ENCODE measurements at places on chromosomes 6 and 20. TPM values are rescaled to one million over a fixed set of nuclear protein-coding genes. Genes with fewer than 3 reads are reported as not detected.

Gene BLTP3A
- 10.1 TPM for total RNA-seq

Gene TNF
- total RNA-seq = not detected

Gene EEF1A1
- total RNA-seq = 8,108 TPM

DNA sequence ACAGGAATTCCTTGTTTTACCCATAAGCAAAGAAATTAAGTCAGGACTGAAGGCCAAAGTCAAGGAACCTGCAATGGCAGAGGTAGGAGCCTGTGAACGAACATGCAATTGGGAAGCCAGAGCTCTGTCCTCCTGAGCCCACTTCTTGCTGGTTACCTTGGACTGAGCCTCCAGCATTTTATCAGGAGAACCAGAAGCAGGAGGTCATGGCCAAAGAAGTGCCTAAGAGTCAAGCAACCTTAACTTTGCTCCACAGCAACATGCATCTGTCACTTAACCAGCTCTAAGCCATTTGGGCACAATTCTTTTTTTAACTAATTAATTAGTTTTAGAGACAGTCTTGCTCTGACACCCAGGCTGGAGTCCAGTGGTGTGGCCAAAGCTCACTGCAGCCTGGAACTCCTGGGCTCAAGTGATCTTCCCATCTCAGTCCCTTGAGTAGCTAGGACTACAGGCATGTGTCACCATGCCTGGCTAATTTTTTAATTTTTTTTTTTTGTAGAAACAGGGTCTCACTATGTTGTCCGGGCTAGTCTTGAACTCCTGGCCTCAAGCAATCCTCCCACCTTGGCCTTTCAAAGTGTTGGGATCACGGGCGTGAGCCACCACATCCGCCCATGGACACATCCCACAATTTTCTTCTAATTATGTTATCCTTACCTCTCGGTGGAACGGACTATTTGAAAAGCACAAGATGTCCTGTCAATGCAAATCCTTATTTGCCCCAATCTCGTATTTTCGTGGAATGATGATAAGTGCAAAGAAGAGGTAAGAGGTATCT is 334.2 kb downstream of the CD83 start:
- no peak for DNase-seq
- no peak overlapping the region for H3K27ac ChIP-seq
- H3K4me3 ChIP-seq = no peak overlapping the region
- no peaks in the 10 kb centered on the region for H3K36me3 ChIP-seq
- H3K4me1 ChIP-seq = no peaks in the 10 kb centered on the region

DNA sequence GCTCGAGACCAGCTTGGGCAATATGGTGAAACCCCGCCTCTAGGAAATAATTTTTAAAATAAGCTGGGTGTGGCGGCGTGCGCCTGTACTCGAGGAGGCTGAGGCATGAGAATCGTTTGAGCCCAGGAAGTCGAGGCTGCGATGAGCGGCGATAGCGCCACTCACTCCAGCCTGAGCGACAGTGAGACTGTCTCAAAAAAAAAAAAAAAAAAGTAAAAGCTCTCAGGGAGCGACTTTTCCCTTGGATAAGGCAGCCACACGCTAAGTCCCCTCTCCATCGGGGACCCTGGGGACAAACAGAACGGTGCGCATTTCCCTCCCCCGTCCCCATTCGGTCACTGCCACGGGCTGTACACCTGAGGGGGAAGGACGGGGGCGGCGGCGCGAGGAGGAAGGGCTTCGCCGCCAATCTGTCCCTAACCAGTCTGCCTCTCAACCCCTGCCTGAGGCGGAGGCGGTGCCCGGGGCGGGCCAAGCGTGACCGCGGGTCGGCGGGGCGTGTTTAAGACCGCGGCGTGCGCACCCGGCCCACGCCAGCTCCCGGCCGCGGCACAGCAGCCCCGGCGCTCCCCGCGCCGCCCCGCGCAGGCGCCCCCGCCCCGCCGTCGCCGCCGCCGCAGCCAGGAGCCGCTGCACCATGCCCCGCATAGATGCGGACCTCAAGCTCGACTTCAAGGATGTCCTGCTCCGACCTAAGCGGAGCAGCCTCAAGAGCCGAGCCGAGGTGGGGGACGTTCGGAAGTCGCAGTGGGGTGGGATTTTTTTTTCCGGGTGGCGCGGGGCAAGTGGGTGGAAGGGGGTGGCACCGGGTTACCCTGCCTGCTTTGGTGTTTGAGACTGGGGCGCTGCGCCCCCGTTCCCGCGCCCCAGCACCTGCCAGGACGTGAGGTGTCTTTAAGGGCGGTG is at the start of gene GMPR:
Gene GMPR (plus strand): TSS at position 531 of the 906 bp plus-strand sequence. CDS start 107 bp downstream, at position 638.
- peak within 1 kb of the TSS; percentile 64 for H3K27ac ChIP-seq
- DNase-seq = no peak
- no peaks in the 10 kb centered on the region for H3K36me3 ChIP-seq

- H3K27me3 ChIP-seq = no peaks in the 10 kb centered on the region
- H3K4me3 ChIP-seq = no peak overlapping the region
- no peaks in the 10 kb centered on the region for H3K36me3 ChIP-seq
- no peak overlapping the region for H3K27ac ChIP-seq
- no peak for DNase-seq
Measured at GRCh38 chr6:150183105-150183504, 40.3 kb downstream of the PPP1R14C start.

GRCh38 chr6:26311012-26311384 is 54.0 kb upstream of the BTN3A2 start:
- DNase-seq = no peak
- H3K4me3 ChIP-seq = no peak overlapping the region

Gene ZNF311
- total RNA-seq = 0.25 TPM

Gene FKBP1C
- not detected for total RNA-seq

Gene TINAG
- not detected for total RNA-seq

DNA sequence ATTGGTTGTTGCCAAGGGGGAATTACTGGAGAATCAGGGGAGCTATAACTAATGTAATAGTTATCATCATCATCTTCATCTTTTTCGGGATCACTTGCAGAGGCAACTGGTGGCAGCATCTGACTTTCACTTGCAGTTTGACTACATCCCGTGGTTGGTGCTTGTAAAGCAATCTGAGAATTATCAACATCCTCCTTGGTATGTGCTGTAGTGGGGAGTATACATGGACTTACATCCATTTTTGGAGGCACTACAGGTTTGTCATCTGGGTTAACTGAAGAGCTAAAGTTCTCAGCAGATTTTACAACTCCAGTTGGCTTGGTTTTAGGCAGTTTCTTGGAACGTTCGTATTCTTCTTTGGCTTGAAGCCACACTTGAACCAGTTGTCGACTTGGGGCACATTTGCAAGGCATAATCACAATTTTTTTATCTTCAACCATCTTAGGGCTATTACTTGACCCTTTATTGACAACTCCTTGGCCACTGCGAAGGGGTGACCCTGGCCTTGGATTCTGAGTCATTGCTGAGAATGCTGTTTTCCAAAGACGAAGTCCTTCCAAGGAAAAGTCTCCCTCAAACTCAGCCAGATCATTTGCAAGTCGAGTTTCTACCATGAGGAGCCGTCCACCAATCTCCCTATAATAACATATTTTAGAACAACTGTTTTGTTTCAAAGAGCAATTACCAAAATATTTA is 115.5 kb downstream of the REV3L start:
- no peaks in the 10 kb centered on the region for H3K27me3 ChIP-seq
- DNase-seq = no peak
- peaks cover 9% of the 10 kb centered on the region for H3K36me3 ChIP-seq
- H3K4me3 ChIP-seq = no peak overlapping the region
- peaks cover 17% of the 10 kb centered on the region for H3K4me1 ChIP-seq

Measured in vagina (tissue), 2 donors.